Ureter (tissue), 1 donor: ENCODE measurements at places on chromosomes 1 and 21. TPM values are rescaled to one million over a fixed set of nuclear protein-coding genes. Genes with fewer than 3 reads are reported as not detected.
A peak's percentile ranks its signal among the peaks of the same experiment; 100 is the strongest.

The PCSK9 gene
- total RNA-seq, result 0.16 TPM

GRCh38 chr1:98157524-98158313 lies 236.9 kb upstream of the DPYD start:
- DNase-seq, result no peak

DNA sequence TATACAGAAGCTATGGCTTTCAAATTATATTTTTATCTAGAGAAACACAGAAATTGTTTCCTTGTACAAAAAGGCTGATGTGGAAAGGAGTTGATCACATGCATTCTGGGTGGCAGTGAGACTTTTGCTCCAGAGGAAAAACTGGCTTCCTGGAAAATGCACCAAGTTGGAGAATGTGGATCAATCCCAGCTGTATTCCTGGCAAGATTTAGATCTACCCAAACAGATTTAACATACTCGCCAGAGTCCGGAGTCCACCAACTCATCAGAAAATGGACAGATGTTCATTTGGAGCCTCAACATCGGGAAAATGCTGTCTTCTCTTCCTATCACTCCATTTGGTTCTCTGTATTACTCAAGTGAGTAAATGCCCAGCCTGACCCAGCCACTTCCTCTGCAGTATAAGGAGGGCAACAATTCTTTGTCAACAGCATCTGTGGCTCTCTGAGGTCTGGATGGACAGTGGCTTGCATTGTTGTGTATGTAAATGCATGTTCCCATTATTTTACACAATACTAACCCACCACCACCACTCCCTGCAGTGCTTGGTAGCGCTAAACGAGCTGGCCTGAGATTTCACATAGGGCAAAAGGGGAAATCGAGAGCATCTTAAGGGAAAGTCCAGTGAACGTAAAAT lies 226.2 kb upstream of the IRF2BP2 start:
- DNase-seq, result no peak

DNA sequence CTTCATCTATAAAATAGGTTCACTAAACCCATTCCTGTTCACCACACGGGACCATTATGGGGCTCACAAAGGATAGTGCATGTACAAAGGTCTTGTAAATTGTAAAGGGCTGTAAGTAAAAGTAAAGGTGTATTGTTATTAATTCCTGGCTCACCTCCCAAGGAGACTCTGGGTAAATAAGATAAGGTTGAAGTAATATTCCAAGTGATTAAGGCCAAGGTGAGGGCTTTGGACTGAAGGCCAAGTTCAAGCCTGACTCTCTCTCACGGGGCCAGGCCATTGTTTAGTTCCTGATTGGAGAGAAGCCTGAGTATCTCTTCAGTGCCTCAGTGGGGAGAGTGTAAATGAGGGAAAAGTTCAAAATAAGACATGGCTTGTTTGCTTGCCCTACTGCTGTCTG lies 19.5 kb upstream of the ZFYVE9 start:
- DNase-seq, result no peak

DNA sequence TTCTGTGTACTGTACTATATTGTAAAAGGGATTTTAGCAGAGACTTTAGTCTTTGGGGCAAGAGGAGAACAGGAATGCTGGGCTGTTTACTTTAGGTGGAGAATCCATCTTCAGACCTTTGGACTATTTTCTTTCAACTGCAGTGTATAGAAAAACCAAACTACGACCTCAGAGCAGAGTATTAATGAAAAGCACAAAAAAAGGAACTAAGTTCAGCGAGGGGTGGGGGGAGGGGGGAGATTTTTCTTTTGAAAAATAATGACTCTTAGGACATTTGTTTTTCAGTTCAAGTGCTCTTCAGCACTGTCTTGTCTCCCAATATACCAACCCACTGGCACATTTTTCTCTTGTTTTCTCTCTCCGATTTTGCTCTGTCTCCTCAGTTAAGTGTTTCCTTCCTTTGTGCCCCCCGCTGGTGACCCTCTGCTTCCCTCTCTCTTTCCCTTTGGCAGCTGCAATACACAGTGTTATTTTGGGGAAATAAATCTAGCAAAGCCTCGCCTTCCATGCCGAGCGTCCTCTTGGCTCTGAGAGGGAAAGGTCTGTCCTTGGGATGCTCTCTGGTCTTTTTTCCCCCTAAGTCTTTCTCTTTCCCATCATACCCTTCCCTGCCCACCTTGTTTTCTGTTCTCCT lies 44.8 kb downstream of the ACP6 start:
- no peak for DNase-seq

The LCE6A gene
- total RNA-seq, result not detected

DNA sequence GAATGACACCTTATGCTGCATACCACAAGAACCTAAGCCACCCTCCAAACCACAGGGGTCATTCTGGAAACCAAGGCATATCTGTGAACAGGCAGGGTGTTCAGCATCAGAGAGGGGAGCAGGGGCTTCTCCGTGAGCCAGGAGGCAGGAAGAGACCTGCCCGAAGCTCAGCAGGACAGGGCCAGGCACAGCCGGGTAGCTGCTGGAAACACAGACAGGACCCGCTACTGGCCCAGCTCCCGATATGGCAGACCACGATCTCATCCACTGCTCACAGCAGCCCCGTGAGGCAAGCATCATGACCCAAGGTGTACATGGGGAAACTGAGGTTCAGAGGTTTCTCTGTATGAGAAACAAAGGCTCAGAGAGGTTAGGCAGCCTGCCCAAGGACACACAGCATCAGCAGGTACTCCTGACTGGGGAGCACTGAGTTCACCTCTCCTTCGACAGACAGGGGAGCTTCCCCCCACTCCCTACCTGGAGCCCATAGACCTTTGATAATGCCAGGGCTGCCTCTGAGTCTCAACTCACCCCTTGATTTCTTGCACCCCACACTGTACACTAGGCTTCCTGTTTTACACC lies 317.7 kb downstream of the MATN1 start:
- peak; percentile 29 for DNase-seq

The OR6N1 gene
- not detected for total RNA-seq

GRCh38 chr1:211473823-211474222 lies 18.1 kb downstream of the RD3 start:
- DNase-seq, result no peak

- no peak for DNase-seq
Measured at GRCh38 chr1:25040122-25040685, 110.1 kb upstream of the RUNX3 start.

DNA sequence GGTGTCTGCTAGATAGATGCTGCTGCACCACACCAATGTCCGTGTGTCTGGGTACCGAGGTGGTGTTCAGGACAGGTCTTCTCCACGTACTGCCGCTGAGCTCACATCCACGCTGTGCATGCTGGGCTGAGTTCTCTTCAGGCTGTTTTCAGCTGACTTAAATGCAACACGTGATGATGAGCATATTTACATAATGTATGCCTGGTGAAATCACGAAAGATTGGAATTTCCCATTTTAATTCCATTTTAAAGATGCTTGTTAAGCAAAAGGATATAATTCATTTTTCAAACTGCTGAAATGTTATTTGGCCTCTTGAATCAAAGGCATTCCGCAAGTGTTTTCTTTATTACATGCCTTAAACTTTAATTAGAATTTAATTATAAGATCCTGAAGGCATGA lies 107.9 kb downstream of the FGGY start:
- no peak for DNase-seq

- DNase-seq, result peak; percentile 44
Measured at GRCh38 chr1:199684686-199685273, 342.7 kb upstream of the NR5A2 start.

GRCh38 chr1:74465193-74465681 lies 47.2 kb downstream of the LRRC53 start:
- DNase-seq, result no peak

DNA sequence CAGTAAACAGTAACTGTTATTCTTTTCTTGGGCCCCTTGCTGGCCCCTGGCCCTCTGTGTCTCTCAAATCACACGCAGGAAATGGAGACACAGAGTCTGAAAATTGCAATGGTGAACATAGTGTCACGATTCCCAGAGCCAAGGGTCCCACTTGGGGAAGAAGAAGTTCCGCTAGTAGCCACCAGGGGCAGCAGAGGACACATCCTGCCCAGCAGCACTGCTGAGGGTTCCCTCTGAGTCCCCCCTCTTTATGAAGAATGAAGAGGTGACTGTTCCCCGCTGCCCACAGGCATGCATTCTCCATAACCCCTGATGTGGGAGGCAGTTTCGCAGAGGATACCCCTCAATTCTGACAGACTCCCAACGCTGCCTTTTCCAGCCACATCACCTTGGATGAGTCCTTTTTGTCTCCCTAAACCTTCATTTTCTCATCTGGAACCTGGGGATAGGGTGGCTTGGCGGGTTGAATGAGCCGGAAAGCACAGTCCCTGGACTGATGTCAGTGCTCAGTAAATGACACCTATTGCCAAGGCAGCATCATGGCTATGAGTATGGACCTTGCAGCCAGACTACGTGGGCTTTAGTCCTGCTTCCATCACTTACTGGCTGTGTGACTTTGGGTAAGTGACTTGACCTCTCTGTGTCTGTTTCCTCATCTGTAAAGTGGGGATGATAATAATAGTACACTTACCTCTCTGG lies 238.0 kb upstream of the TMEM51 start:
- DNase-seq, result no peak

The BMP8B gene
- 3.7 TPM for total RNA-seq

DNA sequence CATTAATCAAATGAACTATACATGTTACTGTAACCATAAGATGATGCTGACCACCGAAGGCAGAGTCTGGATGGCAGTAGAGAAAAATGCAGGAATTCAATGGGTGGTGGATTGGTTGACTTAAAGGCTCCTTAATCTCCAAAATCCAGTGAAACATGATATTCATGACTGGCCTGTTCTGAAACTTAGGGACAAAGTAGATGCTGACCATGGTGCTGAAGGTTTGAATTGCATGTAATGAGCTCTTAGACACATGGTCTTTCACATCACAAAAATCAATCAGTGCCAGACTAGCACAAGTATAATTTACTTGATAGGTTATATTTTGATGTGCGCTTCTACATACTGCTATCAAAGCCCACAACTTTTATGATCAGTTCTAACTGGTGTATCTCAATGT lies 30.9 kb upstream of the NTMT2 start:
- no peak for DNase-seq

DNA sequence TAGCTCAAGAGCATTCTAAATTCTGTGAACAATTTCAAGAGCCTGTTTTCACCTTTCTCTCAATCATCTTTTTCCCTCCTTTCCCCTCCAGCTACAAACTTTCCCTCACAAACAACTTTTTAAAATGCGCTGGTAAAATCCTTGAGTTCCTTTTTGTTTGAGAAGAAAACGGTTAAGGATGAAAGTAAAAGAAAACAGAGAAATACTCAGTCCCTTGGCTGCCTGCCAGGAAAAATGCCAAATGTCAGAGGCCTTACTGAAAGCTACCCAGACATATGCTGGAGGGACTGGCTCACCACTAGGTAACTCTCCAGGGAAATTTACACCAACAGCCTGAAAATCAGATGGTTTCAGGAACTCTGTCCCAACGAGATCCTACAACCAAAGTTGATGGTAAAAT lies 11.0 kb upstream of the SERBP1 start:
- DNase-seq, result no peak

The AKNAD1 gene
- not detected for total RNA-seq

DNA sequence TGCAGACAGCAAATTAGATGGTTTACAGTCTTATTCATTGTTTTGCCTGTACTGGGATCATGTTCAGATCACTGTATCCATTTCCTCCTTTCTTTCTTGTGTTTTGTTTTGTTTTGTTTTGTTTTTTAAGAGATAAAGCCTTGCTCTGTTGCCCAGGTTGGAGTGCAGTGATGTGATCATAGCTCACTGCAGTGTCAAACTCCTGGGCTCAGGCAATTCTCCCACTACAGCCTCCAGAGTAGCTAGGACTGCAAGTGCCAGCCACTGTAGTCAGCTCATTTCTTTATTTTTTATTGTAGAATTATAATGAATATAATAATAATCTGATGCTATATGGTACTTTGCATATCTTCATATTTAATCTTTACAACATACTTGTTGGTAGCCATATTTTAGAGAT lies 403.7 kb upstream of the B3GALT2 start:
- DNase-seq, result no peak

The VCAM1 gene
- 19.1 TPM for total RNA-seq

The CFAP107 gene
- not detected for total RNA-seq

DNA sequence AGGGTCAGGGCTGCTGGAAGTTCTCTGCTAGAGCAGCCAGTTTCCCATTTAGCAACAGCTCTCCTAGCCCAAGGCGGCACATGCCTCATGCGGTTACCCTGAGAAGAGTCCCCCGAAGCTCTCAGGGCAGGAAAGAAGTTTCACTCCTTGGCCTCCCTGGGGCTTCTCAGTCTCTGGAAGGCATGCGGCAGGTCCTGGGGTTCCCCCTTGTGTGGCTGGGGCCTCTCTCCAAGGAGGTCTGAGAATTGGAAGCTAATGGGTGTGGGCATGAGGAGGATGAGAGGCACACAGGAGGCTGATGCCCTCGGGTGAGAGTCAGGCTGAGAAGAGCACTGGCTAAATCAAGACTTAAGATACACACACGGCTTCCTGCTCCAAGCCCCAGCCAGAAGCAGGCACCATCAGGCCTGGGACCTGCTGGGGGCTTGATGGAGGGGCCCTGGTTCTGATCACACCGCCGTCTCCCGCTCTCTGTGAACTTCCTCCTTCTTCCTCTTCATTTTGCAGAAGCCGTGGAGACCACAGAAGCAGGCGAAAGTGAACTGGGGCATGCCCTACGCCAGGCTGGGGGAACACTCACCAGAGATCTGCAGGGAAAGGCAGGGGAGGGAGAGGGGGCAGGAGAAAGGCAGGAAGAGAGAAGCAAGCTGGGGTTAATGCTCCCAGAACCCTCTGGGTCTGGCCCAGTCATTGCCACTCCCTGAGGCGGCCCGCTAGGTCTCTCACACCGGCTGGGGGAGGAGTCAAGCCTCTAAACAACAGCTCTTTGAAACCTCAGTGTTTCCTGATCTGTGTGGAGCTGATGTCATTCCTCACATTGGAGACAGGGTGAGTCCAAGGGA lies 15.1 kb downstream of the BLACAT1 start:
- DNase-seq, result no peak

The AMIGO1 gene
- total RNA-seq, result 6.0 TPM

DNA sequence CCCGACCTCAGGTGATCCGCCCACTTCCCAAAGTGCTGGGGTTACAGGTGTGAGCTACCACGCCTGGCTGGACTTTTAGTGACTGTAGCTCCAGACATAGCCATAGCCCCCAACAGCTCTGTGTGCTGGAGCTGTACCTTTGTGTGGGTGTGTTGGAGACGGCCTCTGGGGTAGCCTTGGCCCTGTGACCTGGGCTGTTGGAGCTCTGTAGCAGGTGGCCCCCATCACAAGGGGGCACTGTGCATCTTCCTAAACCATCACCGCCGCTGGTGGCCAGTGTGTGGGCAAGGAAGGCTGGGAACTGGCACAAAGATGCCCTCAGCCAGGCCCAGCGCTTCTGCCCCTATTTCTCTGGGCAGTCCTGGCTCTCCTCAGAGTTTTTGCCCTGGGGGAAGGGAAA lies 38.4 kb upstream of the FOXO6 start:
- DNase-seq, result no peak

DNA sequence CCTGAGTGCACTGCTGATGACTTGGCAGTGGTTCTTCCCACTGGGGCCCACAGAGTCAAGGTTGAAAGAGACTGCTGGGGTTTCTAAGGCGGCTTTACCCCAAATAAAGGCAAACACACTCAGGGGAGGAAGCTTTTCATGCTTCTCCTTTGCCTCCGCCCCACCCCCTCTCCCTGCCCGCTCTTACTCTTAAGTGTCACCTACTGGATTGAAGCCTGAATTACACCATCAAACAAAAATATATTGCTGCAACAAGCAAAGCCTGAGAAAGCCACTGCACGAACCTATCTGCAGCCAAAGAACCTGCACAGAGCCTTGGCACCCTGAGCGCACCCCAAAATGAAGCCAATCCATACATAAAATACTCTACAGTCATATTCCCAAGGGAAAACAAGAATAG lies 63.1 kb downstream of the PTGFR start:
- DNase-seq, result no peak
